ENCODE measurements at places on chromosomes 1 and 21. TPM values are rescaled to one million over a fixed set of nuclear protein-coding genes. Genes with fewer than 3 reads are reported as not detected.

The PLD5 gene
- total RNA-seq, result not detected

- no peak for DNase-seq
Observed at GRCh38 chr1:11432526-11432925, 46.4 kb upstream of the DISP3 start.

DNA sequence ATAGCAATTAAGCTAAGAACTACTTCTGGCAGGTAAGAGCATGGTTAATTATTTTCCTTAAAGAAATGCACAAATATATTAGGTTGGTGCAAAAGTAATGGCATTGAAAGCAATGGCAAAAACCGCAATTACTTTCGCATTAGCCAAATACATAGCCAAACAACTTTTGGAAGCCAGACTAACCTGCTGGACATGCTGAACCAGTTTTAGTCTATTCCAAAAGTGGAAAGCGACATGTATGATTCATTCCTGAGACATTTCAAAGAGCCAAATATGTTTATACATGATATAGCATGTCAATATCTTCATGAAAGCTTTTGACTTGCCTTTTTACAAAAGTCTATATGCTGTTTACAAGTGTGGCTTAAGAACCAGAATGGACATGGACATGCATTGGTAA, 23.4 kb upstream of the DR1 start:
- no peak for DNase-seq

The DUSP23 gene
- 1.5 TPM for total RNA-seq

- no peak for DNase-seq
Observed at GRCh38 chr21:37877888-37878684, 38.2 kb downstream of the KCNJ6 start.

- no peak for DNase-seq
Observed at GRCh38 chr1:157047062-157047410, 1.5 kb upstream of the ARHGEF11 start.

DNA sequence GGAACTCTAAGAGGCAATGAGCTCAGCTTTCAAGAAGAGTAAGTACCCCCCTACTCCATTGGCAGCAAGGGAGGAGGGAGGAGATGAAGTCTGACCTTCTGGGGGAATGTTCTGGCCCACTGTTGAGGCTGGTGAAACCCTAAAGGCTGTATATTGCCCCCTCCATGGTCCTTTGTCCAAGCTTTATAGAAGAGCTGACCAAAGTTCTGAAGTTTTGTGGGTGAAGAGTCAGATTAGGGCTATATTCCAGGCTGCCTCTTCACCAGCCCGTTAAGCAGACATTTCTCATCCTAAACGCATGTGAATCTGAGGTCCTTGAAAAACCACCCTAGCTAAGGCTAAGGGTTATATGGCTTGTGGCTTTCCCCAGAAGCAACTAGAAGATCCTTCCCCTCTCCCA, 1.4 kb downstream of the C1orf94 start:
- DNase-seq, result no peak
